ENCODE measurements at places on chromosomes 7 and 10.

GRCh38 chr10:74189999-74190421 lies 39.0 kb downstream of the ADK start:
- DNase-seq, result no peak

GRCh38 chr7:151416112-151416940 lies 6.5 kb upstream of the WDR86 start:
- DNase-seq, result no peak

DNA sequence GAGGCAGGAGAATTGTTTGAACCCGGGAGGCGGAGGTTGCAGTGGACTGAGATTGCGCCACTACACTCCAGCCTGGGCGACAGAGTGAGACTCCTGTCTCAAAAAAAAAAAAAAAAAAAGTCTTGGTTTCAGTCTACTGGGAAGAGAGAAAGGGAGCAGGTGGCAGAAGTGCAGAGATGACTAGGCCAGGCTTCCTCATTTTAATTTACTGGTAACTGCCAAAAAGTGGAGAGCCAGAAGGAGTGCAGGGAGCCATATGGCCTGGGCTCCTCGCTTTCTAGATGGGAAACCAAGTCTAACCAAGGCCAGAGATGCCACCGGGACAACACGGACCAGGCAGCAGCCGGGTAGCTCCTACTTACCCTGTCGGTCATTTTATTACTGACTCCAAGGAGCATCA lies 12.2 kb downstream of the SEPHS1 start:
- no peak for DNase-seq

GRCh38 chr10:43962346-43963191 lies 313.9 kb upstream of the ZNF32 start:
- DNase-seq, result no peak

GRCh38 chr7:100681491-100682227 lies 8.1 kb downstream of the GNB2 start:
- peak; percentile 19 for DNase-seq

GRCh38 chr10:61804414-61804813 lies 97.1 kb upstream of the ARID5B start:
- no peak for DNase-seq

DNA sequence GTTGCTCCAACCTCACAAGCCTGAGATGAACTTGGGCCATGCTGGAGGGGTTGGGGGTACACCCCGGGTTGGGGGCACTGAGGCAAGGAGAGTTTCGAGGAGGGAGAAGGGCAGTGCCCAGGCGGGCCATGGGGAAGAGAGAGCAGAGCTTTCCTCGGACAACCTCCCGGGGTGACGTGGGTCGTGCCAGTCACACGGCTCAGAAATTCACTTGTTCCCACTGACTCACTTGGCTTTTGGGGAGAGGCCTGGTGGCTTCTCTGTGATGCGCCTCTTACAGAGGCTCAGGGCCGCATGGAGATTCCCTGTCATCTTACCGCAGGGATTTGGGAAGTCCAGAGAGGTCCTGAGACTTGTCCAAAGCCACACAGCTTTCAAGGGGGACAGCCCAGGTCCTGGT lies 2.9 kb downstream of the LAT2 start:
- no peak for DNase-seq

DNA sequence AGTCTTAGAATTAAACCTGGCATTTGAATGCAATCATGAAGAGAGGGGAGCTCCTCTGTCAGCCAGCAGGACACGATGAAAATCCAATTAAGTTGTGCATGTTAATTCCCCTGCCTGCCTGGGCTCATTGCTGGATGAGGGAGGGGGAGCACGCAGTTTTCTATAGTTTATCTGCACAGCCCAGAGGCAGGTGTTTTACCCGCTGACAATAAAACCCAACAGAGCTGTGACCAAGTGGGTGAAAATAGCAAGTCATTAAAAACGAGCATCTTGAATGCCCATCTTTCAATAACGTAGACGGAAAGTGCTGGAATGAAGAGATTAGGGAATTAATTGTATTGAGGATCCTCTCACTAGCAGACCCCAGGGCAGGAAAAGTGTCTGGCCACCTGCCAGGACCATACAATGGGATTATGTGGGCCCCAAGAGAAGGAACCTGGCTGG lies 100.1 kb upstream of the FAM20C start:
- DNase-seq, result no peak

DNA sequence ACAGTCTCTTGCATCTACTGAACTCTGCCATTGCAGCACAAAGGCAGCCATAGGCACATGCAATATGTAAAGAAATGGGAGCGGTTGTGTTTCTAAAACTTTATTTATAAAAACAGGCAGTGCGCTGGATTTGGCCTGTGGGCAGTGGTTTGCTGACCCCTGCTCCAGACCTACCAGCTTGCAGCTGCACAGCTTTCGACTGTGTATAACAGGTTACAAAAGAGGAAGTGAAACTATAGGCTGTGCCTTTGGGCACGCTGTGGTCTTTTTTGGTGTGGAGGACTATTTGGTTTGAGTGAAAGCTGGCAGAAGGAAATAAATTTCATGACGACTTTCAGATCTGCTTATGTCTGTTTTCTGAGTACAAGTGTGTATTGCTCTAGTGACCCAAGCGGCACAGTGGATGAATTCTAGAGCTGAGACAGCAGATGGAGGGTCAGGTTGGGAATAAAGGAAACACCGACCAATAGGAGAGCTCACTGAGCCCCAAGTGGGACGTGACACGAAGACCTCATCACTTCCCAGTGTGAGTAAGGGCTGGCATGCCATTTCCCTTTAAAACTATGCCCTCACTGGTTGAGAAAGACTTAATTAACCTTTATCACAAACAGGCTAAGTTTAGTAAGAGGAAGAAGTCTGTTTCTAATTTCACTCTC lies 152.7 kb downstream of the ANK3 start:
- no peak for DNase-seq

DNA sequence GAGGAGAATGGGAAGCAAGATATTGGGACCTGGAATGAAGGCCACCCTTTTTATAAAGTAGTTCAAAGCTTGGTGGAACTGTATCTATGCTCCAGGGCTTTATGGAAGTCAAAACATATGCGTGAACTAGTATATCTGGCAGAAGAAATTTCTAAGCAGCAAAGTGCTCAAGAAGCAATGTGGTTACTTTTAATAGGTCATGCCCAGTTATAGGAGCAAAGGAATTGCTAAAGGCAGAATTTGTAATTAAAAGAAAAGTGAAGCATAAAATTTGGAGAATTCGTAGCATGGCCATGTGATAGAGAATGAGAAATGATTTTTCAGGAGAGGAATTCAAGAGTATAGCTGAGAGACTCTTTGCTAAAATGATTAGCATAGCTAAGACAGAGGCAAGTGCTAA lies 1110.4 kb downstream of the XPNPEP1 start:
- DNase-seq, result no peak

- DNase-seq, result no peak
Measured at GRCh38 chr10:1419796-1420610, 317.3 kb downstream of the ADARB2 start.

DNA sequence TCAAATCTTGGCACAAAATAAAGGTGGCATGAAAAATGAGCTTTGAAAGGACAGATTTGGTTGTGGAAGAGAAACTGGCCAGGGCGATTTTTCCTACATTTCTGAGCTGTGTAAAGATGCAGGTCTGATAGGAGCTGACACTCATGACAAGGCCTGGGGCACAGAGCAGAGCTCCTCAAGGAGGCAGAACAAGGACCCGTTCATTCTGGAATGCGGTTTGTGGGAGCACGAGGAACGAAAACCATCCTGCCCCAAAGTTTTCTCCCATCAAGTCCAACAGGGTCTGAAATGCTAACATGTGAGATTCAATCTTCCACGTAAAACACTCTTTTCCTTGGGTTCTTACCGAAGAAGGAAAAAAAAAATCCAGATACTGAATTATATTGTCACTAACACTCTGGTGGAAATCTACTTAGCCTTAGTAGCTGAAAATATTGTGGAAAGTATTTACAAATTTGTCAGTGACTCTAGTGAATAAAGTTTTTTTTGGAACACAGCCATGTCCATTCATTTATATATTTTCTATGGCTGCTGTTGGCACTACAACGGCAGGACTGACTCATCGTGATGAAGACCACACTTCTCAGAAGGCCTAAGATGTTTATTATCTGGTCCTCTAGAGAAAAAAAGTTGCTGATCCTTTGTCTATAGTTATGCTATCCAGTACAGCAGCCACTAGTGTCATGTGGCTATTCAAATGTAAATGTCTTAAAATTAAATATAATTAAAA lies 215.7 kb downstream of the BAMBI start:
- DNase-seq, result no peak

GRCh38 chr7:91683823-91684222 lies 196.7 kb downstream of the MTERF1 start:
- DNase-seq, result no peak

- peak; percentile 99 for DNase-seq
Measured at GRCh38 chr10:76251841-76252671, 820.6 kb downstream of the LRMDA start.

GRCh38 chr7:181738-182137 lies 10.6 kb upstream of the FAM20C start:
- DNase-seq, result no peak

DNA sequence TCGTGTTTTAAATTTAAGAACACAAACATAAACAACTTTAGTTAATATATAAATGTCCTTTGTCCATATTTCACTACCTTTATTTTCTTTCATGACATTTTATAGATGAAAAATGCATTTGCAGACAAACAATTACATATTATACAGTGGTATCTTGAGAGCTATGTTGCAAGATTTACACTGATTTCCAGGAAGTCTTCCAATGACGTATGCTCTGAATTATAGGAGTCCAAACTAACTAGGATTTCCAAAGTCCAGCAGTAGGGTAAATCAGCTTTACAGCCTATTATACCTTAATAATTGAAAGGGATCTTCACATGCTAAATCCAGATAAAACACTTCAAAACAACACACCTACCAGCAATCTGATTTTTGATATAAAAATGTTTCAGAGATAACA lies 69.4 kb downstream of the HYCC1 start:
- no peak for DNase-seq

DNA sequence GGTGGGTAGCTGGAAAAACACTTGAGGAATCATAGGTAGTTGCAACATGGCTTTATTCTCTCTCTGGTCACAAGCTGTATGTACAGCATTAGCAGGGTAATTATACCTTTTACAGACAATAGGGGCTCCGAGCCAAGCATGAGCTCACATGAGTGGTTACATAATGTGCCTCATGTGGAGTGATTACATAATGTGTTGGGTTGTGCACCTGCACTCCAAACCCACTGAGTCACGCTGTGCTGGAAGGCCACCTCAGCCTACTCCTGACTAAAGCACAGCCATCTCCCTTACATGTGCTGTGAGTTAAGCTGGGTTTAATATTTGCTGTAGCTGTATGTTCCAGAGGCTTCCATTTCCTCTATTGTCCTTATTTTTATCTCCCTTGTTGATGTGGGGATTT lies 348.7 kb upstream of the SEMA3C start:
- DNase-seq, result no peak

GRCh38 chr7:27917774-27918314 lies 177.9 kb downstream of the TAX1BP1 start:
- no peak for DNase-seq

- DNase-seq, result no peak
Measured at GRCh38 chr7:100476903-100477870, 1.8 kb downstream of the TSC22D4 start.

DNA sequence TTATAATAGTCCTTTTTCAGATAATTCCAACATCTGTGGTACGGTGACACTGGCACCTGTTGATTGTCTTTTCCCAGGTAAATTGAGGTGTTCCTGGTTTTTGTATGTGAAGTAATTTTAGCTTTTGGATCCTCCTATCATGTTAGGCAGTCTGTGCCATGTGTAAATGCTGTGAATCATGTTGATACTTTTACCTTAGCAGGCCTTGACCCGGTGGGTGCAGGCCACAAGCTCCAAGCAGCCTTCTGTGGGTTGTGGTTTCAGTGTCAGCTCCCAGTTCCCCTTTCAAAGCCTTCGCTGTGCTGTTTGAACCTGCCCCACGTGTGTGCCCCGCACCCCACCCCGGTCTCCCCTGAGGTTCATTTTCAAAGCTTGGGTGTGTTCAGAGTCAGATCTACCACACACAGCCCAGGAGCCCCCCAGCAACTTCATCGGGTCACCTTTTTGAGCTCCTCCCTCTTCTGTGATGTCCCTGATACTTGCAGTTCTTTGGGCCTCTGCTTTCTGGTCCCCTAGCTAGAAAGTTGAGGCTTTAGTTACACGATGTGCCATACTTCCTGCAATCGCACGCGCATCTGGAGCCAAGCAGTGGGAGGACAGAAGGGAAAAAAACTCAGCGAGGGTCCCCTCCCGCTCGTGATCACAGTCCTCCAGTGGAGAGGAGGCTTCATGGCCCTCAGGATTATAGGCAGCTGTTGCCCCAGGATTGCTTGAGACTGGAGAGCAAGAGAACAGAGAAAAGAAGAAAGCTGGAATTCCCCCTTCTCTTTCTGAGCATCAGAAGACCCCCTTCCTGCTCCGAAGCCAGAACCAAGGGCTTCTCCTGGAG lies 8.7 kb upstream of the BHLHA15 start:
- no peak for DNase-seq

- DNase-seq, result peak; percentile 17
Measured at GRCh38 chr10:111297351-111297848, 220.6 kb downstream of the ADRA2A start.

DNA sequence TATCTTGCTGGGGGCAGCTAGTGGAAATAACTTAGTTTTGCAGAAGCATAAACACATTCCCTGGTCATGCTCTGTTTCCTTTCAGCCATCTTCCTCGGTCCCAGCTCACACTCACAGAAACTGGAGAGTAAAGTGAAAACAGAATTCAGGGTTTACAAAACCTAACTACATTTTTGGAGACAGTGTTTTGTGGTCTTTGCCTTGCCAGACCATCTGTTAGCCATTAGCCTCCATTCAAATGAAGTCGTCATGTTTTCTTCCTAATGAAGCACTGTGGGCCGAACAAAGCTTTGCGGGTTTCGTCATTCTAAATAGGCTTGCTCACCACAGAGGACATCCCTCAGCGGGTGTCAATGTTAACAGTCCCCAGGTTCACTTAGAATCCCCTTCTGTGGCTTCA lies 214.6 kb upstream of the TMEM72 start:
- peak; percentile 49 for DNase-seq

GRCh38 chr10:125773687-125774543 lies 1.7 kb downstream of the MMP21 start:
- no peak for DNase-seq

GRCh38 chr10:13681960-13682359 lies 95.2 kb downstream of the PRPF18 start:
- no peak for DNase-seq

DNA sequence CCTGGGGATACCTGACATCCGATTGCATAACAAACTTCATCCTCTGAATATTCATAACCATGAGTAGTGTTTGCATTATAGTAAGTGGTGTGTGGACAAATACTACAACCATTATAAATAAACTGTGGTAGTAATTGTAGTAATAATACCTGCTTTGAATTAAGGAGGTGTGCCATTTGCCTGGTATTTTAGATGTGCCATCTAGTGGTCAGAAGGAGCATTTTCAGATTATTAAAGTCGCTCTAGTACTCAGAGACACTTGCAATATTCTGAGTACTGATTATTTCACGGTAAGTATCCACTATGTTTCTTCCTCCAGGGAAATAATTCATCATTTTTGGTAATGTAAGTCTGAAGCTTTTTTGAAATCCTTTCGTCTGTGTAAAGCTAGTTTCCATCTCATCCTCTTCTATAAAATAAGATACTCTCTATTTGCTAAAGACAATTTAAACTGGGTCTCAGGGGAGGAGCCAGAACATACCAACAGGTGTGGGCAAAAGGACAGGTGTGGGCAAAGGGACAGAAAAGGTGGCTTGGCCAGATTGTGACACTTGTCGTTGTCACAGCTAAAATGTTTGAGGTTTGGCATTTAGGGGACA lies 115.3 kb upstream of the WDR11 start:
- DNase-seq, result no peak

GRCh38 chr7:106770191-106770590 lies 94.9 kb upstream of the PIK3CG start:
- DNase-seq, result no peak

Measured in uterus (tissue), 4 donors.